Renal pelvis (tissue), 12 donors: ENCODE measurements at places on chromosomes 5 and 9. TPM values are rescaled to one million over a fixed set of nuclear protein-coding genes. Genes with fewer than 3 reads are reported as not detected.
A peak's percentile ranks its signal among the peaks of the same experiment; 100 is the strongest.

DNA sequence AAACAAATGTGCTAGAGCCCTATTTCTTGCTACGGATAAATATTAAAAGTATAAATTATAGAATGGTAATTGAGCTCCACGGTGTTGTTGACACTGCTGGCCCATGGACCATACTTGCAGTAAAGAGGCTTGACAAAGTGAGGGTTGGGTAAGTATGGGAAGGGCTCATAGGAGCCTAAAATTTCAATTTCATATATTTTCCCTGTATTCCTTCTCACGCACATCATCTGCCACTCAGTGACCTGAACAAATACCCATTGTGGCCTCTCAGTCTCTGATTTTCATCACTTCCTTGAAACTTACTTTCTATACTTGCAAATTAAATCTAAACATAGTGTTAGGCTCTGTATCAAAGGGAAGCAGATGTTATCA is 116.5 kb downstream of the PIK3R1 start:
- DNase-seq = no peak

GRCh38 chr5:174718880-174719610 is 5.3 kb upstream of the MSX2 start:
- DNase-seq = no peak

DNA sequence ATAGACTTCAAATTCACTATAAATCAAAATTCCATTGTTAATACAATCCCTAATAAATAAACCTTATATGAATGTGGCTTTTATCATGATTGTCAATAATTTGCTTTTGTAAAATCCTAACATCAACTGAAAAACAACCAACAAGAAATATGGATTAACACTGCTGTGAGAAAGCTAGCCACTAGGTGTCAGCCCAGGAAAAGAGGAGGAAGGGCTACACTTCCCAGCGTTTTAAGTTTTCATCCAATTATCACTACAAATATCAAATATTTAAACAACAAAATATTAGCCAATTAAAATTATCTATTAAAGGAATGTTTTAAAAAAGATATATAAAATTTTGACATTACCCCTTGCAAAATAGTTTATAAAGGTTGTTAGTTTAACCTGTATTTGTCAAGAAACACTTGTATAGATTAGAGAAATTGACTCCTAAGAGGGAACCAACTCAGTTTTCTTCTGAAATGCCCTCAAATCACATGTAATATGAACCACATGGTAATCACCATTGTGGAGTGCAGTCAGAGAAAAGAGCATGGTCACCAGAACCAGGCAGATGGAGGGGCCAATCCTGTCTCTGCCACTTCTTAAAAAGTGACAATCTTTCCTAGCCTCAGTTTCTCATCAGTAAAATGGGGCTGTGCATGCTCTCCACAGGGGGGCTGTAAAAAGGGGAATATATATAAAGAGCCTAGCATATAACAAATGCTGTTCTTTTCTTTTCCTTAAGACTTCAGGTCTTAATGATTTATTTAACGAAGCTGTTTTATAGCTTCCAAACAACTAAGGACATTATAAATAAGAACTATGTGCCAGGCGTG is 188.2 kb downstream of the CRB2 start:
- no peak for DNase-seq

GRCh38 chr9:123996731-123997421 is 14.7 kb upstream of the LHX2 start:
- no peak for DNase-seq

DNA sequence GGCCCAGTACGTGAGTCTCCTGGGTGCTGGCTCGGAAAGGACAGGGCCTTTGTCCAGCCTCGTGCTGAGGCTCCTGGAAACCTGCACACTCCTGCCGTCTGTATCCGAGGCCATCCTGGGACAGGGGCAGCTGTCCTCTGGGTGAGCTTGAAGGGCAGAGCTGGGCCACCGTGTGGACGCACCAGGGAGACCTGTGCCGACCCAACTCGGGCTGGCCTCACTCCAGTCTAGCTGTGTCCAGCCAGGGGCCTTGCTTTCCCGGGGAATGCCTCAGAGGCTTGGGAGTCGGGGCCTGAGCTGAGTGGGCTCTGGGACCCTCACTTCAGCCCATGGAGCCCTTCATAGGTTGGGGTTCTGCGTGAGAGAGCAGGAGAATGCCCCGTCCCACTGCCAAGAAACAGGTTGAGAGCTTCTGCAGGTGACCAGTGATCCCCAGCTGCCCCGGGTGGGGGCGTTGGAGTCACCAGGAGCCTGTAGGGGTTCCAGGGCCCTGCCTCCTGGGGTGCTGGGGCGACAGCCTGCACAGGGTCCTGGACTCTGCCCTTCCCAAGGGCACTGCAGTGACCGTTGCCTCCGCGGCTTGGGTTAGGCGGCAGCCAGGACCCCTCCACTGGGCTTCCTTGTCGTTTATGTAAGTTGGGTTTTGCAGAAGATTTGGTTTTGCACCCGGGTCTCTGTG is 60.1 kb downstream of the COL5A1 start:
- DNase-seq = no peak

DNA sequence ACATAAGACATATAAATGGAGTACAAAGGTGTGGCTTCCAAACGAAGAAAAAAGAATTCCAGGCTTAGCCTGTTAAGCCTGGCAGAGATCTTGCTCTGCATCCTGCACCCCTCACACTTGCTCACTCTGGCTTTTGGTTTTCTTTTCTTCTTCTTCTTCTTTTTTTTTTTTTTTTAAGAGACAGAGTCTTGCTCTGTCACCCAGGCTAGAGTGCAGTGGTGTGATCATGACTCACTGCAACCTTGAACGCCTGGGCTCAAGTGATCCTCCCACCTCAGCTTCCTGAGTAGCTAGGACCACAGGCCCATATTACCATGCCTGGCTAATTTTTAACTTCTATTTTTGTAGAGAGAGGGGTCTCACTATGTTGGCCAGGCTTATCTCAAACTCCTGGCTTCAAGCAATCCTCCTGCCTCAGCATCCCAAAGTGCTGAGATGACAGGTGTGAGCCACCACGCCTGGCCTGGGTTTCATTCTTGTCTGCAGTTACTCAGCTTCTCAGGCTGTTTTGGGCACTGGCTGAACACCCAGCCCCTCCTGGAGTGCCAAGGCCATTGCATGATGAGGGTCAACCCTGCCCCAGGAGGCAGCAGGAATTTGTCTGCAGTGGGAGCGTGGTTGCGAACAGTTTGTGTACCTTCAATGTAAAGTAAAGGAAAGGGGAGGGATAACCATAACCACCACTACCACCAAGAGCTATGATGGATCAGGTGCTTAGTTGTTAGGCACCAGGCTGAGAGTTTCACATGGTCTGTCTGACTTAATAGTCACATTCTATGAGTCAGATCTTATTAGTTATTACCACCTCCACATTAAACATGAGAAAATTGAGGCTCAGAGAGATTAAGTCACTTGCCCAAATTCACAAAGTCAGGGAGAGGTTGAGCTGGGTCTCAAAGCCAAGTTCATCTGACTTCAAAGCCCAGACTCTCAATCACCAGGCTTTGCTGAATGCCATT is 219.2 kb upstream of the PANK3 start:
- DNase-seq = no peak

- no peak for DNase-seq
Measured at GRCh38 chr5:179254638-179255271, 90.5 kb downstream of the ADAMTS2 start.

GRCh38 chr9:78118742-78119473 is 87.3 kb upstream of the GNAQ start:
- no peak for DNase-seq

- DNase-seq = no peak
Measured at GRCh38 chr5:62271370-62271769, 34.6 kb upstream of the KIF2A start.

DNA sequence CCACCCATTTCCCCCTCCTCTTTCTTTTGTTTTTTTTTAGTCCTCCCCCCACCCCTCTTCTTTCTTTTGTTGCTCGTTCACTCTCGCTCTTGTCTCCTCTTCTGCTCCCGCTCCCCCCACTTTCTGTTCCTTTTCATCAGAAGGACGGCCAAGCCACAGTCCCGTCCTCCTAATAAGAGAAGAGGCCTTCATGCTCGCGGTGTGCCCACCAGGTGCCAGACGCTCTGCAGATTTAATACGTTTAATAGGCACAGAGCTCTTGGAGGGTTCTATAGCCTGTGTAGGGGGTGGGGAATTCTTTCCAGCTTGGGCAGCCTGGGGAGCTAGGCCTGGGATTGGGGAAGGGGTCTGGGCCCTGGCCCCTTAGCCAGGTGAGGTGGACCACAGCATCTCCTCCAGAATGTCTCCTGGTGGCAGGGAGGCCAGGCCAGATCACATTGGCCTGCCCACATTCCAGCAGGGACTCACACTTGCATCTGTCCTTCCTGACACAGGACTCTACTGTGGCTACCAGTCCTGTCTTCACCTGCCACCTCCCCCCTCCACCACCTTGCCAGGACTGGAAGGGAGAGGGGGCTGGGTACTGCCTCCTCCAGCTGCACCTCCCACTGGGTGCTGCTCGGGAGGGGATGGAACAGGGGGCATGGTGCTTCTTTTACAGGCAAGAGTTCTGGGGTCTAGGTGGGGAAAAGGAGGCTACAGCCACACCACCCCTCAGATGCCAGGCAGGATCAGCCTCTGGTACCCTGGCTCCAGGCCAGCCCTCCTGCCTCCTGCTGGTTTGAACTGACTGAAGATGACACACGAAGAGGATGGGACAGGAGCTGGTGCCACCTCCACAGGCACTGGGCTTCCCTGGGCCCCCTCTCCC is 6.1 kb upstream of the BARX1 start:
- no peak for DNase-seq

Gene ARID3C
- polyA plus RNA-seq = 0.14 TPM

- no peak for DNase-seq
Measured at GRCh38 chr9:6930827-6931226, 173.1 kb downstream of the KDM4C start.

Gene ZFP2
- polyA plus RNA-seq = 8.3 TPM

DNA sequence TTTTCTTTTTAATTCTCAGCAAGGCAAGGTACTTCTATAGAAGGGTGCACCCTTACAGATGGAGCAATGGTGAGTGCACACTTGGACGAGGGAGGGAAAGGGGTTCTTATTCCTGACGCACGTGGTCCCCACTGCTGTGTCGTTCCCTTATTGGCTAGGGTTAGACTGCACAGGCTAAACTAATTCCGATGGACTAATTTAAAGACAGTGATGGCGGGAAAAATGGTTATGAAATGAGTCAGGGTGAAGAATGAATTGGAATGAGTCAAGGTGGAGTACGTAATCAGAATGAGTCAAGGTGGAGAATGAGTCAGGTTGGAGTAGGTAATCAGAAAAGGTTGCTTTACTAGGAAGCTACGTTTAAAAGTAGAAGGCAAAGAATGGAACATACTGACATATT is 2.1 kb upstream of the HMGCS1 start:
- DNase-seq = no peak

Gene CDC23
- 60.3 TPM for polyA plus RNA-seq

Gene ANXA2R
- 0.62 TPM for polyA plus RNA-seq

DNA sequence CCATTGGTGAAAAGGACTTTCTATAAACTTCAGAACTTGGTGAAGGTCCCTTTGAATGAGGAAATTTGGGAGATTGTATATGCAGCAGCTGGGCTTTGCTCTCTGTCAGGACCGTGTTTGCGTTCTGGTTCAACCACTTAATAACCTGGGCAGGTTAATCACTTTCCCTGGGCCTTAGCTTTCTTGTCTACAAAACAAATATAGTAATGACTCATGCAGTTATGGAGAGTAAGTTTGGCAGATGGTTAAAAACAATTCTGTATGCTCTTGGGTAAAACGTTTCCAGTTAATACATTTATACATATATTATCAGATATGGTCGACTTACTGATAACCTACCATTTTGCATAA is 197.0 kb downstream of the ARHGEF28 start:
- no peak for DNase-seq

Gene SLC6A19
- 77.3 TPM for polyA plus RNA-seq

DNA sequence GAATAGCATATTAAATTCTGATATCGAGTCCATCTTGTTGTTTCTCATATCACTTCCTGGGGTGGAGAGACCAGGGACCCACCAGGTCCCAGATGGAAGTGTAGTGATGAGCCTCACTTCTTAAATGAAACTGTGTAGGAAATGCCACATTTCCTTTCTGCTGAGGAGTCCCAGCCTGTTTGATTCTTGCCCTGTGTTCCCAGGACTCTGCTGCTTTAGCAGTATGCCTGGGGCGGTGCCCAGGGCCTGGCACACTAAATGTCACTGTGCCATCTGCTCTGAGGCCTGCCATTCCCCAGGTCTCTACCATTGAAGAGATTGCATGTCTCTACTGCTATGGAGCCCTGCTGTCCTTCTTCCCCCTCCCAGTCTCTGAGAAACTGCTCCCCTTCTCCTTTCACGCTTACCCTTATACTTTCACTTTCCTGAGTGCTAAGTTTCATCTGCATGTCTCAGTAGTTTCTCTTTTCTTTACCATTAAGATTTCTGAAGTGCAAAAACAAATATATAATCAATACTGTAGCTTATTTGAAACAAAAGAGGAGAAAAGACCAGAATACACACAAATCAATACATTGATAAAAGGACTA is 260.4 kb downstream of the GABRB2 start:
- DNase-seq = no peak

GRCh38 chr5:174972291-174972690 is 247.9 kb downstream of the MSX2 start:
- no peak for DNase-seq

GRCh38 chr5:141149812-141150211 is at the start of gene PCDHB6:
TSS of gene PCDHB6 (plus strand) at chr5:141150057. CDS start at chr5:141150258, 201 bp downstream.
- DNase-seq = peak; percentile 22

Gene IRX4
- 0.48 TPM for polyA plus RNA-seq

DNA sequence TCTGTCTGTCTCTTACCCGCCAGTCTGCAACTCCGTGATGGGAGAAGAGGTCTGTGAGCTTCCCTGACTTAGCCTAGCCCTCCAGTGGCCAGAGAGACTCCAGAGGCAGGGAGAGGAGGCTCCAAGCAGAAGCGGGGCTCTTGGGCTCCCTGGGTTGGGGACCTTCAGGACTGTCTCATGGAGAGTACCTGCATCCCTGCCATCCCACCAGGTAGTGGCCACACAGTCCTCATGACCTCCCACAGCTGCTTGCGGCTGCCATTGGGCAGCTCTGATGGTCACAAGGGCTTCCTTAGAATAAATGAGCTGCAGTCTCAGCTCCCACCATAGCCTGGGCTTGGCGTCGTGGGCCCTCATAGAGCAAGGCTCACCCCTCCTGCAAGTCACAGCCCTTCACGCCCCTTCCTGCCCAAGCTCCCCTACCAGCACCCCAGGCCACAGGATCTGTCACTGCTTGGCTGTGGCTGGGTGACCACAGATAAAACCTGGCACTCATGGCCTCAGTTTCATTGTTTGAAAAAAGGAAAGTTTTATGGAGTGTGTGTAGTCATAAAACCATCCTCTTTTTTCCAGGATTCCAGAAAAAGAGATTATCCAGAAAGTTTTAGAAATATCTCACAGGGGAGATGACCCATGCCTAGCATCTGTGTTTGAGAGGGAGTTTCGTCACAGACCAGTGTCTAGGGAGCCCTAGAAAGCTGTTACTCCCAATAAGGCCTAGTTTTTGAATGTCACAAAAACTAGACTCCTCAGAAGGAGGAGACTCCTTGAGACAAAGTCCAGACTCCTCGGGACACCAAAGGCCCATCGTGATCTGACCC is 48.4 kb downstream of the PPARGC1B start:
- no peak for DNase-seq
